Liver (tissue), 10 donors: ENCODE measurements at places on chromosomes 12 and 14.

DNA sequence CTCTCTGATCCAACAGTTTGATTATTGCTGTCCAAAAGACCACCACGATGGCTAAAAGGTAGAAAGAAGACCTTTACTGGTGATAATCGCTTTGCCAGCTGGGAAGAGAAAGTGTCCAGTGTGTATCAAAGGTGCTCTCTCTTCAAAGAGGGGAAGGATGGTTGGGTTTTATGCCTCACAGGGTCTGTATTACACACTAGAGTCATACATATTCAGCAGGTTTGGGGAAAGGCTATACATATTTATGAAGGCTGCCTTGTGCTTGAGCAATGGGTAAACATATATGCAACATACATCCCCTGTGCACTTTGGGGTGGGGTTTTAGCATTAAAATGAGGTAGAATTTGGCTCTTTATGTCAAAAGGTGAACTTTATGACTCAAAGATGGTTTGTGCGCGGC, 18.2 kb downstream of the GPRC5D start:
- DNase-seq: no peak

GRCh38 chr14:29982993-29983392, 55.3 kb upstream of the PRKD1 start:
- DNase-seq: no peak

GRCh38 chr14:103267226-103267910, 66.7 kb upstream of the EIF5 start:
- DNase-seq: no peak

- no peak for DNase-seq
Measured at GRCh38 chr12:32549675-32550079, 129.4 kb upstream of the DNM1L start.

DNA sequence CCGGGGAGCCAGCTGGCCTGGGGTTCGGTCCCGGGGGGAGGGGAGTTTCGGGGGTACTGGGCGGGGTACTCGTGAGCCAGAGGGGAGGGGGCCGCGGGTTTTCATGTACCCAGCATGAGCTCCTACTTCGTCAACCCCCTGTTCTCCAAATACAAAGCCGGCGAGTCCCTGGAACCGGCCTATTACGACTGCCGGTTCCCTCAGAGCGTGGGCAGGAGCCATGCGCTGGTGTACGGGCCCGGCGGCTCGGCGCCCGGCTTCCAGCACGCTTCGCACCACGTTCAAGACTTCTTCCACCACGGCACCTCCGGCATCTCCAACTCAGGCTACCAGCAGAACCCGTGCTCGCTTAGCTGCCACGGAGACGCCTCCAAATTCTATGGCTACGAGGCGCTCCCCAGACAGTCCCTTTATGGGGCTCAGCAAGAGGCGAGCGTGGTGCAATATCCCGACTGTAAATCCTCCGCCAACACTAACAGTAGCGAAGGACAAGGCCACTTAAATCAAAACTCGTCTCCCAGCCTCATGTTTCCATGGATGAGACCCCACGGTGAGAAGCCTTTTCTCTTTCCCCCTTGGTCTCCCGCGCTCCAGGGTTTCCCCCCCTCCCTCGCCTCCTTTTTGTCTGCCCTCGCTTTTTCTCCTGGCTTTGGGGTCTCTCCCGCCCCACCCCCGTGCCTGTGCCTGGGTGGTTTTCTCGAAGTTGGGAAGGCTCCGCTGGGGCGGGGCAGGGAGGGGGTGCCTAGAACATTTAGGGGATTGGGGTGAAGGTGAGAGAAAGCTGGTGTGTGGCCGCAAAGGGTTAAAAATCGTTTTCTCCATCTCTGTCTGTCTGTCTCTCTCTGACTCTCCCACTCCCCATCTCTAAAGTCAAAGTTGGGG, 627 bp downstream of the HOXC8 start:
- DNase-seq: no peak

GRCh38 chr12:54584128-54584527, 4.3 kb downstream of the PPP1R1A start:
- DNase-seq: no peak

DNA sequence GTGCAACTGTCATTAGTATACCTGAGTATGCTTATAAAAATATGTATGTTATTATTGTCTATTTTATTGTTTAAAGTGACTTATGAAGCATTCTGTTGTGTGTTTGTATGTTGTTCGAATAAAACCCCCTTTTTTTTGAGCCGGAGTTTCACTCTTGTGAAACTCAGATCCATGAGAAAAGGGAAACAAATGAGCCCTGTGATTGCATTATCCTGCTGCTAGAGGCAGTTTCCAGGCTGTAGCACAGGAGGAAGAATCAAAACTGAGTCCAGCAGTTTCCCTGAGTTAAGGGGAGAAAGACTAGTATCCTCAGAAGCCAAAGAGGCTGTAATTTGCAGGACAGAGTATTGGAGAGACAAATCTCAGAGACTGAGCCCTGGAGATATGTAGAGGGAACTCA, 12.5 kb downstream of the SGPP1 start:
- no peak for DNase-seq

DNA sequence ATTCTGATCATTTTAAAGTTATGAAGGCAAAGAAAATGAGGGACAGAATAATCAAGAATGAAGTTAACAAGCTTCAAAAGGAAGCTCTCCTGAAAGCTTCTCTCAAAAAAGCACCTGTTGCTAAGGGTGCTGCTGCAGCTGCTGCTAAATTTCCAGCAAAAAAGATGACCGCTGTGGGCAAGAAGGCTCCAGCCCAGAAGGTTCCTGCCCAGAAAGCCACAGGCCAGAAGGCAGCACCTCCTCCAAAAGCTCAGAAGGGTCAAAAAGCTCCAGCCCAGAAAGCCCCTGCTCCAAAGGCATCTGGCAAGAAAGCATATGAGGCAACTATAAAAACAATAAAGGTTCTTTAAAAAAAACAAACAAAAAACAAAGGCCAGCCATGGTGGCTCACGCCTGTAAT, 52.7 kb upstream of the NR2C1 start:
- no peak for DNase-seq

DNA sequence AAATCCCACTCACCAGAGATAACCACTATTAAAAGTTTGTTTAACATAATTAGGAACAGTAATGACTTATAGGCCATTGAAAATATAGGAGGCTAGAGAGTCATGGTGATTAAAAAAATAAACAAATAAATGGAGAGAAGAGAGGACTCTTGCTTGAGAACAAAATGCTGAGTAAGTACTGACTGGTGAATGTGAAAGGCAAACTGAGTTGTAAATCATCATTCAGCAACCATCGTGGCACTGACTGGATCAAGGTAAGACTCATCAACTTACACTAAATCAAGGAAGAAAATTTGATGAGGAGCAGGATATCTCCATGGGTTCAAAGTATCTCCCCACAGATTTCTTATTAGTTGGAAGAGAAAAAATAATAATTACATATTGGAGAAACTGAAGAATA, 14.1 kb upstream of the YBX3 start:
- DNase-seq: no peak

GRCh38 chr14:21015312-21015711, 9.5 kb downstream of the NDRG2 start:
- DNase-seq: no peak

- DNase-seq: no peak
Measured at GRCh38 chr14:22131749-22132476, 457.1 kb downstream of the DAD1 start.

DNA sequence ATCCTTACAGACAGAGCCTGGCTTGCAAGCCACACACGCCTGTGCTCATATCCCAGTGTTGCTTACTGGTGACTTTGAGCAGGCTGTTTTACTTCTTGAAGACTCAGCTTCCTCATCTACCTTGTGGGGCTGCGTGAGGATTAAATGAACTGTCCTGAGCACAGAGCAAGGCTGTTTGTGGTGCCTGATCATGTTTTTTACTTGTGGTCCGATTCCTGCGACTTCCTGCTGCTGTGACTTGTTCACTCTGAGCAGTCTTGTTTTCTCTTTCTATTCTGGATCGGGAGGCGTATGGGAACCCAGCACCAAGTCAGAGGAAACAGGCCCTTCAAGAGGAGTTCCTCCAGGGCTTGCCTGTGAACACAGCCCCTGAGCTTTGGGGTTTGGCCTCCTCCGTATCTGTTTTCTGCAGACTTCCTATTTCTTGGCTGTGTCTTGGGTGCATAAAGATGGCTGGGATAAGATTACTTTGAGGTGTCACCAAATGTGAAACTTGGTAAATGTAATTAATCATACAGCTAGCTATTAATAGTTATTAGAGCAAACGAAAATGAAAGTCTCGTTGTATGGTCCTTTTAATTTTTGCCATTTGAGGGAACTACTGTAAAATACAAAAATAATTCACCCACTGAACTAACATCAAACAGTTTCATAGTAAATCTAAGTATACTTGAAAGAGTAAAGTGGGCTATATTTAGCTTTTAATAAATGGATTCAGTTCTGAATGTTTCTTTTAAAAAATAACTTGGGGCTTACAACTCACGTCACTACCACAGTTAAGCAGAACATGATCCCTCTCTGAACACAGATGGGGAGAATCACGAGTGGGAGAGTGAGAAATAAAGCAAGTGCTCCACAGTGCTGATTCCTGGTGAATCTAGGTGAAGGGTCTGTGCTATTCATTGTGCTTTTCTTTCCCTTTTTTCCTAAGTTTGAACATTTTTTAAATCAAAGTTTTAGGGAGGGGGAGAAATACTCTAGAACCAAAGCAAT, 251.5 kb downstream of the FOXN3 start:
- DNase-seq: peak; percentile 65

DNA sequence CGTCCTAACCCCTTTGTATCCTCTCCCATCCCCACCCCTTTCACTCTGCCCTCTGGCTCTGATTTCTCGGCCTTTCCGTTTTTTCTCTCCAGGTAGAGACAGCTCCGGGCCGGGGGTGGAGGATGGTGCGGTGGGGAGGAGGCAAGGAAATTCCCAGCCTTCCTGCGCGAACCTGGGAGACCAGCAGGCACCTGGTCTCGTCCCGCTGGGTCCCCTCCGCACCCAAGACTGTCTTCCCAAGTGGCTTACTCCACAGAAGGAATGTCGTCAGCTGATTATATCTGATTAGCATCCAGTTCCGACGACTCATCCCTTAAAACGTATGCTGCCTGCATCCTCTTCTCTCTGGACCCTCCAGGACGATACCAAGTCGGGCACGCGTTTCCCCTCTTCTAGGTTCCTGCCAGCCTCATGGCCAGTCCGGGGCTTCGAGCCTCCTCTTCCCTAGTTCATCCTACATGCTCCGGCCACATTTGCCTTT, 42.2 kb upstream of the CAPRIN2 start:
- no peak for DNase-seq

- DNase-seq: no peak
Measured at GRCh38 chr12:59867689-59868088, 271.9 kb downstream of the SLC16A7 start.

- no peak for DNase-seq
Measured at GRCh38 chr12:111532751-111533150, 66.4 kb downstream of the ATXN2 start.

DNA sequence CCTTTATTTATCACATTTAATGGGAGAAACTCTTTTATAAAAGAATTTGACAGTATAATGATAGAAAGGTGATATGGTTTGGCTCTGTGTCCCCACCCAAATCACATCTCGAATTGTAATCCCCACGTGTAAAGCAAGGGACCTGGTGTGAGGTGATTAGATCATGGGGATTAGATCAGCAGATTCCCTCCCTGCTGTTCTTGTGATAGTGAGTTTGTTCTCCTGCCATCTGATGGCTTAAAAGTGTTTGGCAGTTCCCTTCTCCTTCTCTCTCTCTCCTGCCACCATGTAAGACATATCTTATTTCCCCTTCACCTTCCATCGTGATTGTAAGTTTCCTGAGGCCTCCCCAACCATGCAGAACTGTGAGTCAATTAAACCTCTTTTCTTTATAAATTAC, 1110.3 kb downstream of the FLRT2 start:
- no peak for DNase-seq

DNA sequence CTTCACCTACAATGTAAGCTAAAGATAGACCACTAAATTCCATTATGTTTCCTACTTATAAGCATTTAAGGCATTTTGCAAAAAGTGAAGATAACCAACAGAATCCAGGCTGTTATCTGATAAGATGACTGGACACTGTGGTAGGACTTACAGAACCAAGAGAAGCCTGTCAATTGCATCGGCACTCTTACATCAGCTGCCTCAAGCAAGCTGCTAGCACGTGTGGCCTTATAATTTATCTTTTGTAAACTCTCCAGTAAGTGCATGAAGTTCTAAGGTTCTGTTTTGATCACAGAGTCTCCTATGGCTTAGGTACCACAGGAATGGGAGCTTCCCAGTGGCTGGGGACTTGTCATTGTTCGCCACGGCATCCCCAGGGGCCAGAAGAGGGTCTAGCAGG, 88.7 kb downstream of the TRAFD1 start:
- DNase-seq: no peak

DNA sequence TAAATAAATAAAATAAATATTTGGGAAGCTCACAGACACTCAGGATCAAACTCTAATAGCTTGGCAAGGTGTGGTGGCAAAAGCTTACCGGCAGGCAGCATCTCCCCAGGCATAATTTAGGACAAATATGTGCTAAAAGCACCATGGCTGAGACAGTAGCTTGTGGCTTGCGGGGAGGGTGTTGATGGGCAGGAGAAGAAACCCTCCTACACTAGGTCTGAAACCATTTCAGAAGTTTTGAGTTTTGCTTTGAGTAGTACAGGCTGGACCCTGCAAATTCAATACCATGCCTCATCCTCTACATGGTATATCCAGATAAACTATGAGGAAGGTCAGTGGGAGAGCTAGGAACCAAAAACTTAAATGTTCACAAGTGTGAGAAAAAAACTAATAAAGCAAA, 33.1 kb downstream of the MAP3K9 start:
- DNase-seq: no peak
